HS-27A (cell line): ENCODE measurements at places on chromosomes 5 and 9.

DNA sequence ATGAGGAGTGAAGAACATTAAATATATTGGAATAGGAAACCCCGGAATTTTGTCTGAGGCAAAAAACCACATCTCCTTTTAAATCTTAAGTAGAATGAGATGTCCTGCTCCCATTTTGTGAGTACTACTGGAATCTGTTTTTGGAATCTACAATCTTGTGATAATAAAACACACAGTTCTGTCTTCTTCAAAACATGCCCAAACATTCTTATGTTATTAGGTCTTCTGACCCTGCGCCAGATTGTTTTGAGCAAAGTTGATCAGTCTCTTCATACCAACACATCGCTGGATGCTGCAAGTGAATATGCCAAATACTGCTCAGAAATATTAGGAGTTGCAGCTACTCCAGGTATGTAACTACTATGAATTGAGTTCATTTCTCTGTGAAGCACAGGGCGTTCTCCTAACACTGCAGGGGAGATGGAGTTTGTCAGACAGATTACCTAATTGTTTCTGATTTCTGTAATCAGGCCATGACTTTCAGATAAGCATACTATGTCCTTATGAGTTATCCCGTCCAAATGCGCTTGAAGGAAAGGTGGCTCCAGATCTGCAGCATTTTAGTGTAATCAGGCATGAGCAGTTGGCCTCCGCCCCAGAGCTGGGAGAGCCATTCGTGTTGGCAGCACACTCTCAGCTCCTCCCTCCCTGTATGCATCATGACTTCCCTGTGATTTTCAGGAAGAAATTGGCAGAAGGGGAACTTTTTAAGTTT is 88.0 kb downstream of the NLN start:
- no peak for DNase-seq

DNA sequence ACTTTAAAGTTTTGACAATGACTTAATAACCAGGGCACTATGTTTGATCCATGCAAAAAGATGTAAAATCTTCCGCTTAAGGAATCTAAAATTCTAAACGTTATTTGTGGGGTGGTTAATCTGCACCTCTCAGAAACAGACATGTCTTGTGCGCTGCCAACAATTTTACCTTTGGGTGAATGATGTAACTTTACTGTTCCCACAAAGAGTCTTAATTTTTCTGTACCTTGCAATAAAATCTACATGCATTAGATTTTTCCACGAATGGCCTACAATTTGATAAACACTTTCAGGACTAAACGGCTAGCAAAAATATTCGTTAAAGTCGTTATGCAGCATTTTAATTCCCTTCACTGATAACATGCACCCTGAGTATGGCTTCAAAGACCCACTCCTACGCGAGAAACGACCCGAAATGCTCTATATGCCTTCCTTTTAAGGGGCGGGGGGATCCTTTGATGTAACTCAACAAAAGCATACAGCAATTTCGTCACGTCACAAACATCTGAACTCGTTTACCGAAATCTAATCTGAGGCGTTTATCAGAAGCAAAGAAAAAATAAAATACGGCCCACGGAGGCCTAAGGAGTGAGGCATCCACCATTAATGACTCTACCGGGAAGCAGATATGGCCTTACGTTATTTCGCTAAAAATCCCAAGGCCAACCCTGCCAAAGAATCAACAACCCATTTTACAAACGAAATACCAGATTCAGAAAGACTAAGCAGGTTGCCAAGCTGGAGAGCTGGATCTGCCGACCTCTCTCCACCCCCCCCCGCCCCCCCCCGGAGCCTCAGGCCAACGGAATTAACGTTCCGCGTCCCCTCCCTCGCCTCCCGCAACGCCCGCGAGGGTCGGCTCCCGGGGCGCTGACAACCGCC is 621 bp downstream of the AK6 start:
- DNase-seq: peak; percentile 9

DNA sequence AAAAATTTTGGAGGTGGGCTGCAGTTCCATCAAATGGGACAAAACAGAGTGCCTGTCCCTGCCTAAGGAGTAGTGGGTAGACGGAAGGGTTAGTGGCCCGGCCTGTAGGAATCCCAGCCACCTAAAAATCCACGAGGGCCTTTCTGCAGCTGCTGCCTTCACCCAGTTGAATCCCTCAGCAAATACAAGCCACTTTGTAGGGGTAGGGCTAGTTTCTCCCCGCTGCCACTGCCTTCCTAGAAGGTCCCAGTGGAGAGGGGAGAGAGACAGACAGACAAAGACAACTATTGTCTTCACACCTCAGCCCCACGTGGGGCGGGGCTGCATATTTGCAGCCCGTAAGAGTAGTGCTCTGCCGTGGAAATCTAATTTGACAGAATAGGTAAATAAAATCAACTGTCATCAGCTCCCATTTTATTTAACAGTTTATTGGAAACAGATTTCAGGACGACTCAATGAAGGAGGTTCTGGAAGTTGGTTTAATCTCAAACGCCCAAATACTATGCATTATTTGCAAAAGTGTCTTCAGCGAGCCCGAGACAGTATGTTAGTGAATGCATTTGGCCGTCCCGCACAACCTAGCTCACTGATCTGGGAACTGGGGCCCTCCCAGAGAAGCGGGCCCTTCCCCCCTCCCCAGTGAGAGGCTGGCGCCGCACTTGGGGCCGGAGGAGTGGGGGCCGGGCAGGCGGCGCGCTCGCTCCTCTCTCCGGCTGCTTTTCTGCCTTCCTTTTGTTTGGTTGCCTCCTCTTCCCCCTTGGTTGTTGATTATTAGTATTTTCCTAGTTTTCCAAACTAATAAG is 67.6 kb upstream of the TBCA start:
- DNase-seq: no peak

- DNase-seq: no peak
These were observed 326.4 kb upstream of the PDE4D start for GRCh38 chr5:60219921-60220320.

GRCh38 chr9:27371382-27371781 is 74.4 kb upstream of the EQTN start:
- DNase-seq: no peak

- no peak for DNase-seq
These were observed 38.7 kb downstream of the ASS1 start for GRCh38 chr9:130483371-130483971.

DNA sequence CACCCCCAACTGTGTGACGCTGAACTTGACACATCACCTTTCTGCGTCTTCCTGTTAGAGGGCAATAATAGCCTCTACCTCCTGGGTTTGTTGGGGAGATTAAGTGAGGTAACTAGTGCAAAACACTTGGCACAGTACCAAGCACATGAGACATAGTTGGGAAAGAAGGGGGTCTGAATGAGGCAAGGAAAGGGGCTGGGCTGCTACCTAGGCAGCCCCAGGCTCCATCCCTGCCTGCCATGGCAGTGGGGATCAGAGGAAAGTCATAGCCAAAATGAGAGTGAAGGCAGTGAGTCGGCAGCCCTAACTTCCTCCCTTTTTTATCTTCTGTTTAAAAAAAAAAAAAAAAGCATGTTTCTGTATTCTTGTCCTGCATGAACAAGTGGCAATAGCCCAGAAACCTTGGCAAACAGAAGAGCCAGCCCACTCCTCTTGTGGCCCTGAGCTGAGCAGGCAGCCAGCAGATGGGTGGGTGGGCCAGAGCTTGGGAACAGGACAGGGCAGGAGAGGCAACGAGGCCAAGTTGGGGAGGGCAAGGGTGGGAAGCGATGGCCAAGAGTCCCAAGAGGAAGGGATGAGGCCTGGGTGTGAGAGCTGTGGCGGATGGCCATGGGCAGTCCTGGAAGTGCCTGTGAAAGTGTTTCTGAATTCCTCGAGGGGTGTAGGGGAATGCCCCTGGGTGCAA is 11.4 kb downstream of the CAMK2A start:
- DNase-seq: no peak

DNA sequence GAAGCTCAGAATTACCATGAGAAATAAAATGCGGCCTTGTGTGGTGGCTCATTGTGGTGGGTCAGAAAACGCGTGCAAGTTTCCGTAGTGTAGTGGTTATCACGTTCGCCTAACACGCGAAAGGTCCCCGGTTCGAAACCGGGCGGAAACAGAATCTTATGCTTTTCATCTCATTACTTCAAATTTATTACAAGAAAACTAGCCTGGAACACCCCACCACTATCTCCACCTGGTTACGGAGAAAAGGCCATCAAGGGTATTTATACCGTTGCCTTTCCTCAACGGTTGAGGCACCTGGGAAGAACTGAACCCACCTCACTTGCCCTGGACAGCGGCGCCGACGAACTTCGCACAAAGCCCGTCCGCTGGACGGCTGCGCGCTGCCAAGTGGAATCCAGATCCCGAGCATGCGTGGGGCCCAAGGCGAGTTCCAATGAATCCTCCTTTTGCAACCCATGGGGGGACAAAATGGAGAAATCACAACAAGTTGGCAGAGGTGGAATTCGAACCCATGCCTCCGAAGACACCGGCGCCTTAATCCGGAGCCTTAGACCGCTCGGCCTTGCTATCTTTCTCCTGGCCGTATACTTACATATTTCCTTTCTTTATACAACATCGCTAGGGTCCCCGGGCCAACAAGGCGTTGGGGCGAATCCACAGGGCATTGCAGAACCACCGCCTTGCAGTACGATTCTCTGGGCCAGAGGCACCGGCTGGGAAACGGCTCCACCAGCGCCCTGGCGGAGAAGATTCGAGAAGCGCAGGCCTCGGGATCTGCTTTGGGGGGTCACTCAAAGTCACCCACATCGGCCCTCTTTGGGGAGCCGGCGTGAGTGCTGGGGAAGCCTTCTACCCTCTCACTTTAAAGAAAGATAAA is 16.9 kb downstream of the OR2V2 start:
- no peak for DNase-seq

DNA sequence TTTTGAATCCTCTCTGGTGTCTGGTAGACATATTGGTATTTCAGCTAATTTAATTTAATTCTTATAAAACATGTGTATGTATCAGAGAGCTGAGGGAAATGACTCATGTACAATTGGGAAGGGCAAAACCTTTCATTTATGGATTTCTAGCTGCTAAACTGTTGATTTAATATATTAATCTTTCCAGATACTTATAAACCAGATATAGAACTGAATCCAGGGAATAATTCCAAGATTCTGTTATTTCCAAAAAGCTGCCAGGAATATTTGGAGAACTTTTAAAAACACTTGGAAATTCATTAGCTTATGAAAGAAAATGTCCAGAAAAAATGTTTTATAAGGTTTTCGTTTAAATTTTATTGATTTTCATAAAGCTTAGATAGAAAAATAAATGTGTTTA is 295.5 kb downstream of the YTHDC2 start:
- DNase-seq: no peak

GRCh38 chr5:168910874-168911273 is 331.7 kb upstream of the PANK3 start:
- DNase-seq: no peak

DNA sequence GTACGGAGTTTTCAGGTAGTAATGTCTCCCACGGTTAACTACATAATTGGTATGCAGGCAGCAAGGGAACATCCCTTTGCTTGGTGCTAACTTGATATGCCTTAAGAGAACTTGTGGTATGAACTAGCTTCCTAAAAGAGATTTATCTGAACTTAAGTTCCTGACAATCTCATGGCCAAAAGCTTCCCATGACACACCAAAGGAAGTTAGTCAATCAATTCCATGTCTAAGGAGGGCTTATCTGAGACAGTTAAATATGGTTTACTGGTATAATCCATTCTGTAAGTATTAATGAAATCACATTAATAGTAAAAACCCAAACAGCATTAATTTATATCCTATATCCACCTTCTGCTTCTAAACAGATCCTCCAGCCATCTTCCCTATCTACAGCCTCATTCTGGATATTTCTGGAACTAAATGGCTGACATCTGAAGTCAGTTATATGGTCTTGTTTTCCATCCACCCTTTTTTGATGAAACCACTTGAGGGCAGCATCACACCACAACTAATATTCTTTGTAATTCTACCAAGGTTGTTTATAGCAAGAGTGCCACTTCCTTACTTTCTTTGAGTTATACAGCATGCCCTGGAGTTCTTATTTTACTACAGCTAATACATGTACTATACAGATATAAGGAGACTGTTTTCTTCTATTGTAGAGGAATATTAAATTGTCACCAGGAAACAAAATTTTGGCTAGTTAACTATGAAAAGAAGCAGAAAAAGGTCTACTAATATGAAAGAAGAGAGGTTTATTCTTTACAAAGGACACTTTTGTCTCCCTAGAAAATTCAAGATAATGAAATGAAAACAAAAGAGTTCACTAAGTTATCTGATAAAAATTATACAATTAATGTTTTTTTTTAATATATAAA is 34.7 kb downstream of the SHOC1 start:
- DNase-seq: peak; percentile 73

DNA sequence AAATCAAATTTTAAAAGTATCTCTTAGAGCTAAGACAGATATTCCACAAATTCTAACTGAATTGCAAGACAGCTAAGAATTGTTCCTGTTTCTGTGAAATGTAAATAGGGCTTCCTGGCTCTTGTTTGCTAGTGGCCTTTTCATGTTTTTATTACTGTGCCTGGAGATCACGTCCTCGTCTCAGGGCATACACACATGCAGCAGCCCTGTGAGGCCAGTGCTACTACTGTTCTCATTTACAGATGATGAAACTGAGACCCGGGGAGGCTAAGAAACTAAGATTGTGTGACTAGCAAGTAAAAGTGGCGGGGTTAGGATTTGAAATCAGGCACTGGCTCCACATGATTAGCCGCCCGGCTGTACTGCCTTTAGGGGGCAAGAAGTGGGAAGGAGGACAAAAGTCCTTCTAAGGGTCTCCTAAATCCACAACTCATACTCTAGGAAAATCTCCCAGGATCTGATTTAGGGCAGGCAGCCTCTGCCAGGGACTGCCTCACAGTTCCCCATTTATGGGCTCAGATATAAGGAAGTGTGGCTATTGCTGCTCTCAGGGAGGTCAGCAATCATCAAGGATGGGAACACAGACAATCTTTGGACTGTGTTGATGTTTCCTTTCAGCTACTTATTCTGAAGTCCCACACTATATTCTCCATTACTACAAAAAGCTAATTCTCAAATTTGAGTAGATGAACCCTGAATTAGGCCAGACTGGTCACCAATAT is 7.9 kb downstream of the PRUNE2 start:
- no peak for DNase-seq

DNA sequence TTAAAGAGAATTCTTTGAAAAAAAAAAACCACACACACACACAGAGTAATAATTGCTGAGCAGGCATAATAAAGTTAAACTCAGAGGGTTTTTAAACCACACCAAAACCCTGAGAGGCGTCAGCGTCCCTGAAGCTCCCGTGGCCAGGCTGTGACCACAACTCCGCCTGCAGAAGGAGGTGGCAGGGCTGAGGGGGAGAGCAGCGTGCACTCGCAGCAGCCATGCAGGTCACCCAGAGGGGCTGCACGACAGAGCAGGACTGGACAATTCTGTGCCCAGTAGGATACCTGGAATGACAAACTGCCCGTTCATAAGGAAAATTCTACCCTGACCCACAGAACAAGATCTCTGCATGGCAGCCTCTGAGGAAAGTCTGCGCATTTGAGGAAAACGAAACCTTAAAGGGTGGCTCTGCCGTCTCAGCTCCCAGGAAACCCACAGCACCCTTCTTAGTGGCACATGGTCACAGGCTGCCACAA is 44.0 kb downstream of the ROR2 start:
- no peak for DNase-seq

GRCh38 chr5:73633060-73633459 is 7.1 kb downstream of the ARHGEF28 start:
- no peak for DNase-seq
